ENCODE measurements at places on chromosomes 3 and 15. TPM values are rescaled to one million over a fixed set of nuclear protein-coding genes. Genes with fewer than 3 reads are reported as not detected.

- DNase-seq, result no peak
Measured at GRCh38 chr3:64945171-64945729, 257.4 kb upstream of the ADAMTS9 start.

DNA sequence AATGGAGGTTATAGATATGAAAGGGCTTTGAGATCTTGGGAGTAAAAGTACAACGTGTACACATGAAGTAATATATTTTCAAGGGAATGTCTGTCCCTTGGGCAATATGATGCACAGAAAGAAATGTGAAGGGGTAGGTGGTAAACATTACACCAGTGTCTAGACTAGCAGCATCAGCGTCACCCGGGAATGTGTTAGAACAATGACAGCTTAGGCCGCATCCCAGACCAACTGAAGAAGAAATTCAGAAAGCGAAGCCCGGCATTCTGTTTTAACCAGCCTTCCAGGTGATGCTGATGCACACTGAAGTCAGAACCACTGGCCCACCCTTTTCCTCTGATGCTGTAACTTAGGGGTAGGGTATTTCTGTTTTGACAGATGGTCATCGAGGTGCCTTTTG is 6.3 kb downstream of the INAFM2 start:
- no peak for DNase-seq

DNA sequence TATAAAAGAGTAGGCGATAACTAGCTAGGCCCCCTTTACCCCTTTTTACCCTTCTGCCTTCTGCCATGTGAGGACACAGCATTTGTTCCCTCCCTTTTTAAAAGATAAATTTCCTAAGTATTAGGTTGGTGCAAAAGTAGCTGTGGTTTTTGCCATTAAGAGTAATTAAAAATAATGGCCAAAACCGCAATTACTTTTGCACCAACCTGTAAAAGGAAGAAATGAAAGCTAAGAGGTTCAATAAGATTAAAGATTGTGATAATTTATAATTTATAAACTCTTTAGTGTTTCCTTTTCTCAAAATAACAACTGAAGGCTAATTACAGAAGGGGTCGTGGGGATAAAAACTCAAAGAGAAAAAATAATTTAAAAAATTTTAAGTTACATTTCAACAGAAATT is 283.5 kb upstream of the PDZRN3 start:
- no peak for DNase-seq

CKMT1B gene
- total RNA-seq, result 10.3 TPM

All from cerebellum (tissue), 4 donors.